Kidney (tissue), 22 donors: ENCODE measurements at places on chromosomes 11 and 22.

- no peak for DNase-seq
Observed at GRCh38 chr11:93059117-93059957, 89.9 kb downstream of the MTNR1B start.

GRCh38 chr11:65787649-65788622 is 1.1 kb downstream of the OVOL1 start:
- peak; percentile 89 for DNase-seq

GRCh38 chr11:83572581-83573496 is 286.7 kb upstream of the CCDC90B start:
- DNase-seq, result no peak

- DNase-seq, result no peak
Observed at GRCh38 chr11:17077240-17077519, 287 bp downstream of the RPS13 start.

- DNase-seq, result no peak
Observed at GRCh38 chr11:114219559-114220349, 76.4 kb upstream of the NNMT start.

DNA sequence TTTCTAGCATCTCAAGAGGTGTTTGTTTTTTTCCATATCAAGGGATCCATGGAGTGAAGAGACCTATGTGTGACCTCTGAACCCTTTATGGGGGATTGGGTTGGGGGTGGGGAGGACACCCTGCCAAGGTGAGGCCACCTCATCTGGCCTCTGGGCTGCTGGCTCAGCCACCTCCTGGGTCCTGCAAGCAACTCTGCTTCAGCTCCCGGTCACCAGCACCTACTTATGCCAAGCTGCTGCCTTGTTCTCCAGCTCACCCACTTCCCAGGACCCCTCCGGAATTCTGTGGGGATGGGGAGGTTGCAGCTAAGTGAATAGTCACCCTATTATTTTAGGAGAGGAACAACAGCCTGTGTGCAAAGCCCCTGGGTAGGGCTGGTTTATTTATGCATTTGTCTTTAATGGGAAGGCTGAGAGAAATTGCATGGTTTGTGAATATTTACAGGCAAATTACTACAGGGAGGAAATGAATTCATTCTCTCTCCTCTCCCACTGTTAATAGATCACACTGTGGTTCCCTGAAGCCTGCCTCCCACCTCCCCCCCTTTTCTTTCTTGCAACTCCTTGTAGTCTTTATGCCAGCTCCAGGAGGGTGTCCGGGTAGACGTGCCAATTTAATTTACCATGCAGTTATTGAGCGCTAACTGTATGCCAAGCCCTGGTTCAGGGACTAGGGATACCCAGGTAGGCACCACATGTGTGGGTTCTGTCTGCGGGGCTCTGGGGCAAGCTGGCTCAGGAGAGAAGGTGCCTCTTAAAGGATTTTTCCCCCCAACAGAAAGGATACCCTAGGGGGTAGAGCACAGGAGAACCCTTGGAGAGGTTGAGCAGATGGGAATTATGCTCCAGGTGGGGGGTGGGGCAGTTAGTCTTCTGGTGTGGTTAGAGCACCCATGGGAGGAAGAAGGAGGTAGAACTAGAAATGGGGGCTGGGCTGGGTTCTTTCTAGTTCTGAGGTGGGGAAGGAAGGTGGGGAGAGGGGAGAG is 50.7 kb downstream of the TSPAN18 start:
- no peak for DNase-seq

GRCh38 chr11:76902121-76903014 is 41.6 kb downstream of the ACER3 start:
- no peak for DNase-seq

DNA sequence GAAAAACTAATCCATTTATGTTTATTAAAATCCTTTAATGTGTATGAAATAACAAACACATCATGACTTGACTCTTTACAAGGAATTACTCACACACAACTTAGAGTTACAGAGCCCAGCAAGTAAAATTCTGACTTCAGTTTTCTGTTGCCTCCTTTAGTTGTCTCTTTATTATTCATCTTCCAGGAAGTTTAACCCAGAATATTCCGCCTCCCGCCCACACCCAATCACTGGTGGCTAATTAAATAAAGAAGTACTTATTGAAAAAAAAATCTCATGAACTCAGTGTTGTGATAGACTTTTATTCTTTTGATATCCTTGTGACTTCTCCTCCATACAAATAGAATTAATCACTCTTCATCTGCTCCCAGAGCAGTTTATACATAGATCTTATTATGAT is 61.9 kb downstream of the MUC15 start:
- DNase-seq, result no peak

- DNase-seq, result no peak
Observed at GRCh38 chr22:28647216-28647615, 32.4 kb downstream of the TTC28 start.

DNA sequence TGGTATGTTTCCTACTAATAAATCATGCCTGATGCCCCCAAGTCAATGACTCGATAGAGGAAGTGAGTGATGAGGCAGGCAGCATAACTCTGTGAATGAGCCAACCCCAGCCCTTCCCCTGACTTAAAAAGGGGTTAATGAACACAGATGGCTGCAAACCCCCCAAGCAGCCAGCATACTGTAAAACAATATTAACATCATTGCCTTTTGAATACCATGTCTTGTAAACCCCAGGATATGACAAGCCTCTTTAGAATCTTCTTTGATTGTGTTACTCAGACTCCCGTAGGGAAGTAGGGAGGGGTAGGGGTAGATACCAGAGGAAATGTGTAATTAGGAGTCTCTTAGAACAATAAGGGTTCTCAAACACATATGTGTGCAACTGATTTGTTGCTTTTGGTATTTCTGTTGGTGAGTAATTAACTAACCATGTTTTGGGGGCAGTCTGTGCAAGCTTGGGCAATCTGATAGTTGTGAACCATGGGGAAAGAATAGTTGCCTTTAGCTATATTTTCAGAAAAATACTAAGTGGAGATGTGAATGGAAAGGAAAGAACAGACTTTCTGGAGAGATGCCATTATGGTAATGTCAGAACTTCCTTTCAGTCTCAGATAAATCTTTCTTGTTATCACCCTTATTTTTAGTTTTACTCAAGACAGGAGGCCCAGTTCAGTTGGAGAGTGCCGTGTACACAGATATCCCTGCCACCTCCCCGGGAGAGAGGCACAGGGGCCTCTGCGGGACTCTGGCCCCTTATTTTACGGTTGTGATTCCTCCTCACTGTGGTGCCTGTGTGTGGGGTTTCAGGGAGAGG is 701.8 kb downstream of the NTM start:
- no peak for DNase-seq

GRCh38 chr11:79626135-79627075 is 185.6 kb upstream of the TENM4 start:
- no peak for DNase-seq

DNA sequence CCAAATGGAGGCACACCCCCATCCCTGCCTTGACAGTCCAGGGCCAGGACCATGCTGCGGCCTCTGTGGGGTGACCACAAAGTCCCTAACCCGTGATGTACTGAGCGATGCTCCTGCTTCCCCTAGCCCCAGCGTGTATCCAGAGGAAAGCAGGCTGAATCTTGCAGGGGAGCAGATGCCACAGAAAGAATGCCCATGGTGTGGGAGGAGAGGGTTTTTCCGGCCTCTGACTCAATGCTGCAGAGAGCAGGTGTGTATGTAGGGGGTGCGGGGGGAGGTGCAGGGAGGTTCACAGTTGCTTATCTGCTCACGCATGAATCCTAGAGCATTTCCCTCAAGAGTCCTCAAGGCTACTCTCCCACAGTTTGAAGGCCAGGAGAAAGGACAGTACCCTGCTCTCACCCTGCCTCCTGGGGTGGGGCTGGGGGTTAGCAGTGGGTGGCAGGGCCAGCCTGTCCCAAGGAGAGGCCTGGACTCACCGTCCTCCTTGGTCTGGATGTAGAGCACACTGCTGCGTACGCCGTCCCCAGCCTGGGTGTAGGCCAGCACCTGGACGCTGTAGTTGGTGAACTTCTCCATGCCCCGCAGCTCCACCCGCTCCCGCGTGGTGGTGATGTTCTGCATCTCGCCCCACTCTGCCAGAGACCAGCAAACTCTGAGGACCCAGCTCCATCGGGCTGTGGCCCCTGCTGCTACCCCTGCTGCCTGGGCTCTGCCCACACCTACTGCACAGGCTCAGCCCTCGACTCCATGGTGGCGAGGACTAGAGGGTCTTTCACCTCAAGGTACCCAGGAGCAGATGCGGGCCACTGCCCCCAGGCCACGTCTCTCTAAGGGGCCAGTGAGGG is 130.8 kb downstream of the CEP164 start:
- DNase-seq, result no peak

DNA sequence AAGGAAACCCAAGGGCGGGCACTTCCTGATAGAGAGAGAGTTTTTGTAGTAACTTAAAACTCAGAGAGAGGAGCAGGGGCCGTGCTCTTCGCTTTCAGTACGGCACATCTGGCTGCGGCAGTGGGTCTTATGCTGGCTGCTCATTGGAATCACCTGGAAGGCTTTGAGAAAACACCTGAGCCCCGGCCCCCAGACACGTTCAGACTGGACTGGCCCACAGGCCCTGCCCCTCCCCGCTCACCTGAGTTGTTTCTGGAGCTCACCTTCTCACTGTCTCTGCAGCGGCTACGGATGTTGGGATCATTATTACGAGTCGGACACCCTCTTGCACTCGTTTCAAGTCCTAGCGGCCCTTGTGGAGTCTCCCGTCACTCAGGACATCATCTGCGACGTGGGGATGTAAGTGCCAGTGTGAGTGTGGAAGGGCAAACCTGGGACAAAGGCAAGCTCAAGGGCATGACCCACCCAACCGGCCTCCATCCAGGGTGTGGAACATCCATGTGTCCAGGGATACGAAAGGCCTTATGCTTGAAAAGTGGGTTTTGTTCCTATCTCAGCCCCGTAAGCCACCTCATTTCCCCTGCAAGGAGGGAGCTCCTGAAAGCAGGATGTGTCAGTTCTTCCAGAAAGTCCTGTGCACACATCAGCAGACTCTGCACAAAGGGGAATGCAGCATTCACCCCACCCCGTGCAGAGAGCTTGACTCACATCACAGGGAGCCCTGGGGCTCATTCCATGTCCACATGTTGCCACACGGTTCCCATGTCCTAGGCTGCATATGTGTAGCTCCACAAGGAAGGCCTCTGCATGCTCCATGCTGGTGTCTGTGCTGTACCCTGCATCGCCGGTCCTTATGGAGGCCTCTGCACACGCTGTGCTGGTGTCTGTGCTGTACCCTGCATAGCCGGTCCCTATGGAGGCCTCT is 5.4 kb downstream of the NADSYN1 start:
- no peak for DNase-seq

DNA sequence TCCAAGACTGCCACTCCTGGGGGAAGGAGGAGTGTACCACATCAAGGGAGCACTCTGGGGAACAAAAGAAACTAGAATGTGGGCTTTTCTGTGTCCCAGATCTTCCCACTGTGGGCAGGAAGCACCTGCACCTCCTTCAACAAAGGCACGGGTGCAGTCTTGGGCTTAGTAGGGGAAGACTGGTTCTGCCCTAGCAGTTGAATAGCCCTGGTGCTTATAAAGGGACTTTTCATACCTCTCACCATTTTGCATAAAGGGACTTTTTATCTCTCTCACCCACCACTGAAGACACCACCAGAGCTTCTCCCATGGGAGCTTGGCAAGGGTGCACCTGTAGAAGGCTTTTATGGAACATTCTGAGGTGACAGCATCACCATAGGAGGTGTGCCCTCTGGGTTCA is 65.8 kb upstream of the MS4A8 start:
- no peak for DNase-seq

DNA sequence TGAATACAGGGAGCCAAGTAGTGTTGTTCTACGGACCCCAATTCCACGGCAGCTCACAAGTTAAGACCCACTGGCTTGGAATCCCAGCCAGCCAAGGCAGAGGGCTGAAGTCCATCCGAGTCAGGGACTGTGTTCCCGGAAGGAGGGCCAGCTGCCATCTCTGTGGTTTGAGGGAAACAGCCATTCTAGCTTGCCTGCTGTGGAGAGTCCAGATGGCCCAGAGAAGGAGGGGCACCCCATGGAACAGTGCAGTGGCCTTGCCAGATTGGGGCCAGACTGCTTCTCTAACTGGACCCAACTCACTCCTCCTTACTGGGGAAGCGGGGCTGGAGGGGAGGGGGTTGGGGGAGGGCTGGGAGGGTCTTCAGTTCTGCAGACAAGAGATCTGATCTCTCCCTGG is 156.4 kb downstream of the FAM181B start:
- no peak for DNase-seq

DNA sequence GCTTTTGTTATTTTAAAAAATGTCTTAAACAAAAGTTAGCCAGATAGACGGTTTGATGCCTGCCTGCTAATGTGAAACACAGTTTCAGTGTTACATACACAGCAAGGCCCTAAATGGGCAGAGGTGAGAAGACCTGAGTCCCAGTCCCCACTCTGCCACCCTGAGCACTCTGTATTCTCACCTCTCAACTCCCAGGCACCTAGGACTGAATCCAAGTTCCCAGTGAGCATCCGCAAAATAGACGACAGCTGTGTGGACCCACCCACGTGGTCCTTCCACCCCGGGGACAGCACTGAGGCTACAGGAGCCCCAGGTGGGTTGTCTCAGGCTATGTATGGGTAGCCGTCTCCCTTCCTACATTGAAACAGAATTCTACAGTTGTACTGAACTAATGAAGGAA is 111.5 kb downstream of the RPL27A start:
- DNase-seq, result no peak
